ENCODE measurements at places on chromosomes 2 and 18.

DNA sequence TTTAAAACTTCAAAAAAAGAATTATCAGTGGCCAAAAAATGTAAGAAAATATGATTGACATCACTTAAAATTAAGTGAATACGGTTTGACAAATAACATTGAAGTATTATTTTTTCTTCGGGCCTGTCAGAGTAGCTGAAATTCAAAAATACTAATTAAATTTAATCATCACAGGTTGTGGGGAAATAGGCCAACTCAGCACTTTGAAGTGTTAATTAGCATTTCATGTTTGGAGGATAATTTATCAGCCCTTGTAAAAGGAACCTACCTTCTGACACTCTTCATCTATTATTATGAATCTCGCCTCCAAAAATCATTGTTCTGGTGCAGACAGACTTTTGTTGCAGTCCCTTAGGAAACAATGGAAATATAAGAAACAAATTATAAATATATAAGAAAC, 17.6 kb upstream of the OR6B3 start:
- no peak for DNase-seq

DNA sequence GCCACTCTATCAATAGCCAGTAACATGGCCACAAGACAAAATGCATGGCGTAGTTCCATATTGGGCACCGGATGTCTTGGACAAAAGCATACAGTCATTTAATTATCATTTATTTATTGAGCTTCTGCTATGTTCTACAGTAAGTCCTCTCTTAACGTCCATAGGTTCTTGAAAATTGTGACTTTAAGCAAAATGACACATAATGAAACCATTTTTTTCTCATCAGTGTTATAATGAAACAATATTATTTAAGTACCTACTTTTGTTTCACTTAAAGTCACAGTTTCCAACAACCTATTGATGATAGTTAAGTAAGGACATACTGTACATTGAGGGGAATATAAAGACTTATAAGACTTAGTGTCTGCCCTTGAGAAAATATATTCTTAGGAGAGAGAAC, 84.9 kb downstream of the XRCC5 start:
- no peak for DNase-seq

- DNase-seq = no peak
Measured at GRCh38 chr2:236446521-236446920, 123.1 kb upstream of the ACKR3 start.

- DNase-seq = no peak
Measured at GRCh38 chr2:105184420-105184819, 57.1 kb upstream of the GPR45 start.

DNA sequence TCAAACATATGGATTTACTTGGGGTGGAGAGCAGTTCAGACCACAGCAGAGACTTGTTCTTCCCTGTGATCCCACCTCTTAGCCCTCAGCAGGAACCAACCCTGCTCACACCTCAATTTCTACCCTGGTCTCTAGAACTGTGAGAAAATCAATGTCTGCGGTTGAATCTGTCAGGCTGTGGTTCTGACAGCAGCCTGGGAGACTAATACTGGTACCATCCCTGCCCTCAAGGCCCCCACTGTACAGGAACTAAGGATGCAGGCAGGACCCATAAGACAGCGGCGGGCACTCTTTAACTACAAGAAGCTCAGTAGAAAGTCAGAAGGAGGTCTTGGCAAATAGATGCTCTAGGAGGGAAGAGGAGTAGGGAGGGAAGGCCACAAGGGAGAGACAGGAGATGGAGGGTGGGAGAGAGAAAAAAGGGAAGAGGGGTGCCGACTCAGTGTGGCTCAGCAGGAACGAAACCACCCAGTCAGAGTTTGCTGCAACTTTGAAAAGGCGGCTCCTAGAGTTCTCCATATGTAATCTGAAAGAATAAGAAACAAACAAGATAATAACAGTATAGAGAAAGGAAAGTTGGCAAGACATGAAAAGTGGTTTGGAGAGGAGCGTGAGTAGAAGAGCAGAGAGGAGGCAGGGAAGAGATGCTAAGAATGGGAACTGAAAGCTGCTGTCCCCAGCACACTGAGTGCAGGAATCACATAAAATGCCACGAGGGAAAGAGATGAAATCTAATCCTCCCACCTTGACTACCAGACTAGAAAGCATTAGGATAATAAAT, 323.9 kb upstream of the ID2 start:
- DNase-seq = no peak
